ENCODE measurements at places on chromosomes 2 and 18.

DNA sequence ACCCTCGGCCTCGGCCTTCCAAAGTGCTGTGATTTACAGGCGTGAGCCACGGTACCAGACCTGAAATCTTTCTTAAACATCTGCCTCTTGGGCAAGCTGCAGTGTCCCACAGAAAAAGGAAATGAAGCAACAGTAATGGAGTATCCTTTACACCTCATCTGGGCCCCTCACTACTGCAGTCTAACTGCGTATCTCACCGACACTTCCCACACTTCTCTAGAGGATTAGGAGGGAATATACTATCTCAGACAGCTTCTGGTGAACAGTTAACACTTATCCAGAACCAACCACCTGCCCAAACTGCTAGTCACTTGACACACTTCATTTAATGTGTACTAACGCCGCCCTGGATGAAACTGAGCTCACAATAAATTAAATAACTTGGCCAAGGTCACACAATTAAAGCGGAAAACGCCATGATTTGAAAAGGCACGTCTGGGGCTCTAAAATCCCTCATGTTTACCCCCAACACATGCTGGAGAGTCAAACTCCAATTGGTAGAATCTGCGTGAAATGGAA lies 993 bp downstream of the COX7A2L start:
- no peak for DNase-seq

DNA sequence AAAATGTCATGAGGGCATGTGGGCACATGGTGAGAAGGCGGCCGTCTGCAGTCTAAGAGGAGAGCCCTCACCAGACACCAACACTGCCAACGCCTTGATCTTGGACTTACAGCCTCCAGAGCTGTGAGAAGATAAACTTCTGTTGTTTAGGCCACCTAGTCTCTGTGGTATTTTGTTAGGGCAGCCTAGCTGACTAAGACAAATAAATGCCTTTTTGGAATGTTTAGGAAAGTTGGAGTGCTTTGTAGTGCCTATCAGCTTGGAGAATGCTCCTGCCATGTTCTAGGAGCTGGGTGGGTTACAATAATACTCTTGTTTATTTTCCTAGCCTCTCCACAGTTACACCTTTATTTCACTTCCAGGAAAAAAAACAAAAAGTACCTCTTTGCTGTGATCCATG lies 92.0 kb downstream of the SPP2 start:
- no peak for DNase-seq

DNA sequence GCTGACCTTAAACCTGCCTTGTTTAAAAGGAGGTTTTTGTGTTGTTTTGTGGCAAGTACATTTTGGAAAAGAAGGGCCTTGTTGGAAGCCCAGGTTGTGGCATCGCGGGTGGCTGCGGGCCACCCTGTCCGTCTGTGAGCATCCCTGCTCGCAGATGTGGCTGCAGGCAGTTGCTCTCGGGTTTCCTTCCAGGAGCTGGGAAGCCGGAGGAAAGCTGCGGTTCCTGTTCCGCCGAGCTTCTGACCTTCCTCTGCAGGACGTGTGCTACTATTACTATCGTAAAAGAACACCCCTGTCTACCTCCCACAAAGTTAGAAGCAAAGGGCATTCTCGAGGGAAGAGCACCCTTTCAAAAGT lies 766 bp downstream of the MFF start:
- DNase-seq = no peak

GRCh38 chr2:127649100-127649611 lies 3.2 kb downstream of the GPR17 start:
- no peak for DNase-seq
